ENCODE measurements at places on chromosomes 12 and 14. TPM values are rescaled to one million over a fixed set of nuclear protein-coding genes. Genes with fewer than 3 reads are reported as not detected.

DNA sequence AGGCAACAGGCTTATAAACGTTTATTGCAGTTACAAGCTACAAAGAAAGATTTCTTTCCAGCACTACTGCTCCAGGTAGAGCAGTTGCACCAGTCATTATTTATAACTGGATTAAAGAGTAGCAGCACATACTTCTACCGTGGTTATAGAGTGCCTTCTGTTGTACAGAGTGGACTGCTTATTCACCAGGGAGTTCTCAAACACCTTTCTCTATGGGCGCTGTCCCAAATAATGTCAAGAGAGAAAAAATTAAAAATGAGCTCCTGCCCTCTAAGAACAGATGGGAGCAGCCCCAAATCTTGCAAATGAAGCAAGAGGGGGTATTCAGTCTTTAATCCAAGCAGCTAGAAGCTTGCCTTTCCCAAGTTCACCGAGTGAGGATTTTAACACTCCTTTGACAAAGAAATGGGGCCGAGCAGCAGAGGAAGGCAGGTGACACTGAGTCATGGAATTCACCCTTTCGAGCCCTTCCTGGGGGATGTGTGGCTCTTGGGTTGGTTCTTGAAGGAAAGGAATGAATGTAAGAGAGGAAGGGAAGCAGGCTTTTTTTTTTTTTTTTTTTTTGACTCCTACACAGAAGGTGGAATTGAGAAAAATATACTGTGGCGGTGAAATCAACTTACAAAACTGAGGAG, 181.2 kb downstream of the PRKCH start:
- DNase-seq = no peak
- H3K4me1 ChIP-seq = peaks cover 36% of the 10 kb centered on the region
- H3K27ac ChIP-seq = peak overlapping the region; percentile 55
- no peaks in the 10 kb centered on the region for H3K36me3 ChIP-seq
- no peaks in the 10 kb centered on the region for H3K27me3 ChIP-seq

DNA sequence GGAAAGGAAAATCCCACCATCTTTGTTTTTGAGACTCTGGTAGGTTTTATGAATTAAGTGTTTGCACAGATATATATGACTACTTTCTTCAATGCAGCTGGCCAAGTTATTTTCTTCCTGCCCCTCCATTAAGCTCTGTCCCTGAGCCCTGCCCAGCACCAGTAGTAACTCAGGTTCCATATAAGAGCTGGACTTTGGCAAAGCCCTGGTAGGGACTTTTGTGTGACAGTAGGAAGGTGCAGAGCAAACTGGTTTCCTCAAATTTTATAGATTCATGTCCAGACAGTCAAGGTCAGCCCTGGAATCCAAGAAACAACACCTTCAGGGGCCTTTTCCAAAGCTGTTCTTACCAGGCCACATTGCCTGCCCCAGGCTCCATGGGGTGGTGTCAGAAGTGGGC, 47.3 kb downstream of the SSPN start:
- no peak overlapping the region for H3K4me3 ChIP-seq
- peaks cover 26% of the 10 kb centered on the region for H3K4me1 ChIP-seq
- DNase-seq = no peak
- no peaks in the 10 kb centered on the region for H3K36me3 ChIP-seq

DNA sequence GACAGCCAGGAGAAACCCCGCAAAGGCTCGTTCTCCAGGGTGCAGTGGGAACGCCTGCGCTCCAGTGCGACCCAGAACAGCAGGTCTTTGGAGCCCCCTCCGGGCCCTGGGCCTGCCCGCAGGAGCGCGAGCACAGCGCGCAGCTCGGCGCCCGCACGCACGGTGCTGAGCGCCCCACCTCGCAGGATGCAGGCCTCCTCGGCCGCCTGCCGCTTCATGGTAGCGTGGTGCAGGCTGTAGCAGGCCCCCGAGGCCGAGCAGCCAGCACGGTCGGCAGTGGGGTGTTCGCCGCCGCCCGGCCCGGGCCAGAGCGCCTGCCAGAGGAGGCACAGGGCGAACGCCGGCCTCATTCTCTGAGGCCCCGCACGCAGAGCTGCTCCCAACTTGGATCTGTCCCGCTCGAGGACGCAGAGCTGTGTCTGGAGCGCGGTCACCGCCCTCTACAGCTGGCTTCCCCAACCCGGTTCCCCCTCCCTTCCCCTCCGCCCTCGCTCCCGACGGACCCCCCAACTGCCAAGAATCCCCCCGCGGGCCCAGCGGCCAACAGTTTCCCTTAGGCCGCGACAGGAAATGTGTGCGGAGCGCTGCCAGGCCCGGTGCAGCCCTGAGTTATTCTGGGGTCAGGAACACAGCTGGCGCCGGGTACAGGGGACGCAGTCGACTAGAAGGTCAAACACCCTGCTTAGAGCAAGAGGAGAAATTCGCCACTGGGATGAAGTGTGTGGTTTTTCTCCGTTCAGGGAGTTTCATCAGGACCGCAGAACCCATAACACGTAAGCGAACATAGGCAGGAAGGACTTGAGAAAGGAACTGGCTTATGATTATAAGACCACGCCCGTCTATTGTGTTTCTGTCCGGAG, at the start of gene CLEC14A:
TSS of gene CLEC14A (minus strand) at position 421 of the 860 bp plus-strand sequence. CDS start at position 350, 71 bp downstream.
- peaks cover 71% of the 10 kb centered on the region for H3K27me3 ChIP-seq
- H3K4me3 ChIP-seq = peak within 1 kb of the TSS; percentile 56
- DNase-seq = peak; percentile 18
- H3K36me3 ChIP-seq = no peaks in the 10 kb centered on the region
- no peak within 1 kb of the TSS for H3K27ac ChIP-seq

GRCh38 chr14:99075771-99076375, 196.1 kb downstream of the BCL11B start:
- DNase-seq = no peak
- H3K36me3 ChIP-seq = no peaks in the 10 kb centered on the region
- H3K27me3 ChIP-seq = peaks cover 7% of the 10 kb centered on the region
- H3K4me3 ChIP-seq = no peak overlapping the region

- H3K27me3 ChIP-seq = no peaks in the 10 kb centered on the region
- no peak overlapping the region for H3K4me3 ChIP-seq
- H3K4me1 ChIP-seq = no peaks in the 10 kb centered on the region
These were observed 9.8 kb upstream of the UBE2N start for GRCh38 chr12:93451423-93452158.

DNA sequence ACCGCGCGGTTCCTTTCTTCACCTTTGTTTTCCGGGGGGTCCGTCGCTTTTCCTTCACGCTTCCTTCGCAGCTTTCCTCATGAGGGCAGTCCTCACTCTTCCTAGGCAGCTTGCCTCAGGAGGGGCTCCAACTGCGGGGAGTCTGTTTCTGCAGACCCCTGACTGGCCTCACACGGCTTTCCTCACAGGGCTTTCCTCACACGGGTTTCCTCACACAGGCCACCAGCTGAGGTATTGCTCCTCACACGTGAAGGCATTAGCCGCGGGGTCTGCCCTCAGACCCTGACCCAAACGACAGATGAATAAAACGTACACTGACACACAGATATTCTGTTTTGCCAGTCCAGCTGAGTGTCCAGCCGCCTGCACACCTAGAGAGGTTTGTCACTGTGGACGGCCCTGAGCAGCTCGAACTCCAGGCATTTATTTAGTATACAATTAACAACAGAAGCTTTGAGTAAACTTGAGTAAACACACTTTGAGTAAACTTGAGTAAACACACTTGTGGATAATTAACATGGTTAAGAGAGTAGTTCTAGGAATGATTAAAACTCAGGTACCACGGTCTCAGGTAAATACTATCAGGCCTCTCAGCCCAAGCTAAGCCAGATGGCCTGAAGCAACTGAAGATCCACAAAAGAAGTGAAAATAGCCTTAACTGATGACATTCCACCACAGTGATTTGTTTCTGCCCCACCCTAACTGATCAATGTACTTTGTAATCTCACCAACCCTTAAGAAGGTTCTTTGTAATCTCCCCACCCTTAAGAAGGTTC, 16.1 kb upstream of the LYZ start:
- H3K4me3 ChIP-seq = no peak overlapping the region
- H3K27ac ChIP-seq = no peak overlapping the region
- H3K4me1 ChIP-seq = peaks cover 13% of the 10 kb centered on the region
- no peaks in the 10 kb centered on the region for H3K36me3 ChIP-seq
- no peak for DNase-seq
- peaks cover 12% of the 10 kb centered on the region for H3K27me3 ChIP-seq

- no peak overlapping the region for H3K27ac ChIP-seq
- peaks cover 30% of the 10 kb centered on the region for H3K4me1 ChIP-seq
- peaks cover 3% of the 10 kb centered on the region for H3K36me3 ChIP-seq
- DNase-seq = no peak
These were observed 87.1 kb downstream of the ZFP36L1 start for GRCh38 chr14:68705741-68706283.

- no peak for DNase-seq
- H3K36me3 ChIP-seq = peaks cover 3% of the 10 kb centered on the region
- no peak overlapping the region for H3K4me3 ChIP-seq
- no peaks in the 10 kb centered on the region for H3K27me3 ChIP-seq
These were observed 44.3 kb downstream of the TEAD4 start for GRCh38 chr12:3003357-3003992.

GRCh38 chr12:53251477-53252348, 16.4 kb upstream of the ESPL1 start:
- DNase-seq = peak; percentile 81
- H3K4me3 ChIP-seq = peak overlapping the region; percentile 94
- peaks cover 24% of the 10 kb centered on the region for H3K4me1 ChIP-seq
- H3K36me3 ChIP-seq = no peaks in the 10 kb centered on the region
- H3K27me3 ChIP-seq = no peaks in the 10 kb centered on the region
- peak overlapping the region; percentile 95 for H3K27ac ChIP-seq

- H3K4me3 ChIP-seq = no peak overlapping the region
- DNase-seq = no peak
- peaks cover 10% of the 10 kb centered on the region for H3K36me3 ChIP-seq
- peaks cover 7% of the 10 kb centered on the region for H3K4me1 ChIP-seq
- H3K27ac ChIP-seq = no peak overlapping the region
- no peaks in the 10 kb centered on the region for H3K27me3 ChIP-seq
These were observed 10.5 kb downstream of the TM7SF3 start for GRCh38 chr12:27003421-27004381.

- H3K36me3 ChIP-seq = no peaks in the 10 kb centered on the region
- no peaks in the 10 kb centered on the region for H3K27me3 ChIP-seq
- H3K4me3 ChIP-seq = peak within 1 kb of the TSS; percentile 77
These were observed at the start of gene TTC7B for GRCh38 chr14:90815822-90816662. TSS of gene TTC7B (minus strand) at chr14:90816430. CDS start at chr14:90816295, 135 bp downstream.

DNA sequence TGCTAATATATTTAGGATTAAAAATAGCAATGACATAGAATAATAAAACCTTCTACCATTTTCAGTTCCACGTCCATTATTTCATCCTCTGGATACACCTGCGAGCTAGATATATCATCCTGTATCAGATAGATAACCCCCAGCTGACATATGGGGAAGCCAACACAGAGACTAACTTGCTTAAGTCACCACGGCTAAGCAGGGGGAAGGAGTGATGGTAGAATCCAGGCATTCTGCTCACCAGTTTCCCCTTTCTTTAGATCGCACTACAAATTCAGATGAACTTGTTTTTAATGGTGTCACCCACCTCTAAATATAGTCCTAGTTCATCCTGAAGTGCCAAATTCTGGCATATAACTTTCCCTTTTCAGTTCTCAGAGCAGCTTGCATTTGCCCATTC, 110.1 kb downstream of the TXNDC16 start:
- no peak overlapping the region for H3K27ac ChIP-seq
- H3K27me3 ChIP-seq = no peaks in the 10 kb centered on the region
- DNase-seq = no peak
- peaks cover 17% of the 10 kb centered on the region for H3K36me3 ChIP-seq

DNA sequence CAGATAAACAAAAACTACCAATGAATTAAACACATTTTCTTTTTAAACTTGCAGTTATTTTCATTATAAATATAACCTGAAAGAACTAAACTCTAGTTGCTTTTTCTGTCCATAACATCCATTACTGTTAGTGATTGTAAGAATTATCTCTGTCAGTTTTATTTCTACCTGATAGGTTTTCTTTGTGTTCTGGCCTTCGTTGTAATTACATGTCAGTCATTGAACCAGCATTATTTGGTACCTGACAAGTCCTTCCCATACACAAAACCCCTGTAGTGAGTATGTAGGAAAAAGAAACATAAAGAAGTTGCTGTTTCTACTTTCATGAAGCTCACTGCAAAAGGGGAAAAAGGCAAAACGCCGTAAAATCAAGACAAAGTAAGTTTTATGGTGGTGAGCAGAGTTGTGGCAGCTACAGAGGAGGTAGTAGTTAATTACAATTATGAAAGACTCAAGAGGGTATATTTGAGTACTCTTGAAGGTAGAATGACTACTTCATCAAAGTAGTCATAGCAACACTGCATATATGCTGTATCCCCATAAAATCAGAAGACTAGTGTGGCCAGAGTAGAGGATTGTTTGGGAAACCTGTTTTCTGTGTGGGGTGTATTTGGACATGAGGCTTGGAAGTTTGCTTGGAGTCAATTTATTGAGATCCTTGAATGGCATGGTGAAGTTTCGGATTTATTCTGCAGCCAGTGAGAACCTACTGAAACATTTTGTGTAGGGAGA, 102.8 kb downstream of the SLC5A8 start:
- DNase-seq = no peak
- H3K27ac ChIP-seq = no peak overlapping the region
- no peak overlapping the region for H3K4me3 ChIP-seq
- no peaks in the 10 kb centered on the region for H3K27me3 ChIP-seq
- H3K4me1 ChIP-seq = peaks cover 7% of the 10 kb centered on the region

GRCh38 chr12:90290980-90291975, 582.6 kb upstream of the ATP2B1 start:
- DNase-seq = no peak
- no peaks in the 10 kb centered on the region for H3K27me3 ChIP-seq
- H3K27ac ChIP-seq = peak overlapping the region; percentile 90
- H3K4me1 ChIP-seq = peaks cover 31% of the 10 kb centered on the region
- H3K4me3 ChIP-seq = no peak overlapping the region

- H3K4me1 ChIP-seq = no peaks in the 10 kb centered on the region
- H3K27ac ChIP-seq = no peak overlapping the region
- H3K27me3 ChIP-seq = no peaks in the 10 kb centered on the region
- peaks cover 16% of the 10 kb centered on the region for H3K36me3 ChIP-seq
- DNase-seq = no peak
These were observed 81.5 kb downstream of the SCARB1 start for GRCh38 chr12:124782132-124782531.

DNA sequence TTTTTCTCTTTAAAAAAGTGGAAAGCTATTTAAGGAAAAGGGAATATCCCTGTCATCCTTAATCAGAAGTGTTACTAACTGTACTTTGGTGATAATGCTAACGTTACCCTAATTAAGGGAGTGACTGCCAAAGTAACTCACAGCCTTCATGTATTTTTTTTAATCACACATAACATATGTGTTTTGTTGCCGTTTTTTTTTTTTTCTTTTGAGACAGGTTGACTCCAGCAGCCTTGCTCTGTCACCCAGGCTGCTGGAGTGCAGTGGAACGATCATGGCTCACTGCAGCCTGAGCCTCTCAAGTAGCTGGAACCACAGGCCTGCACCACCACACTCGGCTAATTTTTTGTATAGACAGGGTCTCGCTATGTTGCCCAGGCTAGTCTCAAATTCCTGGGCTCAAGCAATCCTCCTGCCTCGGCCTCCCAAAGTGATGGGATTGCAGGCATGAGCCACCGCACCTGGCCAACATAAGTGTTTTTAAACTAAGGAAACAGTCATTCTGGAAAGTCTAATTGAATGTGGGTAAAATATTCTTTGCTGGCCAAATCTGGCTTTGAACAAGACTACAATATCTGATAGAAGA, 56.5 kb downstream of the HECTD4 start:
- H3K4me3 ChIP-seq = no peak overlapping the region
- H3K4me1 ChIP-seq = peaks cover 14% of the 10 kb centered on the region
- no peaks in the 10 kb centered on the region for H3K27me3 ChIP-seq
- DNase-seq = no peak

Gene PLA2G1B
- not detected for total RNA-seq

Gene MYH6
- total RNA-seq = not detected

Gene LBHD2
- not detected for total RNA-seq

Gene FAM186B
- 0.29 TPM for total RNA-seq

Gene PZP
- not detected for total RNA-seq

Gene SLC25A47
- not detected for total RNA-seq

Gene IL31
- total RNA-seq = not detected

Gene COX8C
- 0.73 TPM for total RNA-seq

Gene DAO
- total RNA-seq = not detected

Gene MAPK1IP1L
- total RNA-seq = 119 TPM

Gene ASCL1
- total RNA-seq = not detected

Measured in mesothelial cell of epicardium (in vitro differentiated cells).